Cardiac fibroblast (primary cell): ENCODE measurements at places on chromosomes 3 and 15.
A peak's percentile ranks its signal among the peaks of the same experiment; 100 is the strongest.

- DNase-seq: no peak
These were observed 9.6 kb upstream of the ANP32A start for GRCh38 chr15:68830141-68830785.

- no peak for DNase-seq
These were observed 3.6 kb downstream of the SAMMSON start for GRCh38 chr3:70003119-70003518.

DNA sequence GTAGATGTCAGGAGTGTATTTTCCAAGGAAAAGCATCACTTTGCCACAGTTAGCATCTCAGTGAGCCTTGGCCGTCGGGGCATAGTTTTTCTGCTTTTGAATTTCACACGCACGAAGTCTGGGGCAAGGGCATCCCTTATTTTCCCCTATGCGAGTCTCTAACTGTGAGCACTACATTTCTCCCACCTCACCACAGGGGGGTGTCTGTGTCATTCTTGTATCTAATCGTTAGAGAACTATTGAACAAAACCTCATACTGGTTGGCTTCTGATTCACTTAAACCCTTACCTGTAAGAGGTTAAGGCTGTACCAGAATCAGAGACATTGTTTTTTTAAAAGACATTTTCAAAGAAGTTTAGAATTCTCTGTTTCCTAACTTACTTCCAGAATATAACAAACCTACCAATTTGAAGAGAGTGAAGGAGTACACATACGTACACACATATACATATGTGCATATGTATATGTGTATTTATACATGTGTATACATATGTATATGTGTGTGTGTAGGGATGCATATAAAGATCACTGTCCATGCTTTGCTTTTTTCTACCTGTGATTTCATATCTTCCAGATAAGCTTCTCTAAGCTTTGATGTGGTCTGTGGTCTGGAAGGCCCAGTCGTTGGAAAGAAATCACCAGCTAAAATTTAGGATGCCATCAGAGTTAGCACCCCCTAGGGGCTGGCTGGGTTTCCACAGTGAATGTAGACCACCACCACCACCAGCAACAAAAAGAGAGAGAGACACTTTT, 49.4 kb downstream of the MYZAP start:
- DNase-seq: peak; percentile 46

DNA sequence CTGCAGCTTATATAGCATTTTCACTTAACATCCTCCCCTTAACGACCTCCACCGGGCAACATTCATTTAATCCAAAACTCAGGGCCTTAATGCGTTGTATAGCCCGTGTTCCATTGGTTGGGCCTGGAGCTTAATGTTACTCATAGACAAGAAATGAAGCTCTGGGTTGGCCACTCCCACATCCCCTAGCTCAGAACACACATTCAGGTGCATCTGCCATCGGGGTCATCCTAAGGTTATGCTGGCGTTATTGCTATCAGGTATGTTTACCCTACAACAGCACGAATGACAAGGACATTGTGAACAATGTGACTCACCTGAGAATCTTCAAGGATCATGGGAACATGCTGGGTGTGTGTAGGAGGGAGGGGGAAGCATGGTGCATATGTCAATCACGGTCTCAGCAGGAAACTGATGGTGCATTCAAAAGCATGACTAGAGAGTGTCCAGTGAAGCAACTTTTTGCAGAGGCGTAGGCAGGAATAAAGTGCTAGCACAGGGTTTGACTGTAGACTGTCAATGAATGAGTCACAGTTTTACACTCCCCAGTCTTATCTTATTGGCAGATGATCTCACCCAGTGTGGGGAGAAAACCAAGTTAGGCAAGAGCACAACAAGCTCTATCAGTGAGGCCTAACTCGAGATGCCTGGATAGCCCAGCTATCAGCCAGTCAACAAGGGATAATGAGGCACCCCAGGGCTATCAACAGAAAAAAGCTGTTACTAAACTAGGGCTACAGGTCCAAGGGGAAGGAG, 402.1 kb upstream of the MCTP2 start:
- peak; percentile 57 for DNase-seq

DNA sequence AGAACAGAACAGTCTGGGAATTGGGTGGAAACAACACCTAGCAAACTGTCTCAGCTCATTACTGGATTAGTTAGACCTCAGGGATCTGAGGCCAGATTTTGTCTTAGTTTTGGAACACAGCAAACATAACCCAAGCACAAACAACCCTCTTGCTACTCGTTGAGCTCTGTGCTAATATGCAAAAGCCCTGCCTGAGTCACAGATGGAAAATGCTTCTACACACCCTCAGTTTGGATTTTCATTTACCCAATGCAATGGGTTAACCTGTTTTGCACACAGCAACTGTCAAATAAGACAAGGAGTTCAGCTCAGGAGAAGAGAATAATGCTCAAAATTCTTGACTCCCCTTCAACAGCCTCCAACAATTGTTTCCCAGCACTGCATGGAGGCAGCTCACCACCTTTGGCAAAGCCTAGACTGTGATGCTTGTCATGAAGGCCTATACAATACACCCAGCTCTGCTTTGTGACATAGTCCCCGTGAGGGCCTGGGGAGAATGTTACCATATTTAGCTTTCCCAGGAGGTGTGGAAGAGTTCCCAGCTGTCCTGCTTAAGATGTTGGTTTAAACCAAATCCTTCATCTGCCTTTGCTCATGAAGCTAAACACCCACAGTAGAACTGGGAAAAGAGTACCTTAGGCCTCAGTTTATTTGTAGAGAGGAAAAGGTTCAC, 68.9 kb upstream of the MNS1 start:
- no peak for DNase-seq

DNA sequence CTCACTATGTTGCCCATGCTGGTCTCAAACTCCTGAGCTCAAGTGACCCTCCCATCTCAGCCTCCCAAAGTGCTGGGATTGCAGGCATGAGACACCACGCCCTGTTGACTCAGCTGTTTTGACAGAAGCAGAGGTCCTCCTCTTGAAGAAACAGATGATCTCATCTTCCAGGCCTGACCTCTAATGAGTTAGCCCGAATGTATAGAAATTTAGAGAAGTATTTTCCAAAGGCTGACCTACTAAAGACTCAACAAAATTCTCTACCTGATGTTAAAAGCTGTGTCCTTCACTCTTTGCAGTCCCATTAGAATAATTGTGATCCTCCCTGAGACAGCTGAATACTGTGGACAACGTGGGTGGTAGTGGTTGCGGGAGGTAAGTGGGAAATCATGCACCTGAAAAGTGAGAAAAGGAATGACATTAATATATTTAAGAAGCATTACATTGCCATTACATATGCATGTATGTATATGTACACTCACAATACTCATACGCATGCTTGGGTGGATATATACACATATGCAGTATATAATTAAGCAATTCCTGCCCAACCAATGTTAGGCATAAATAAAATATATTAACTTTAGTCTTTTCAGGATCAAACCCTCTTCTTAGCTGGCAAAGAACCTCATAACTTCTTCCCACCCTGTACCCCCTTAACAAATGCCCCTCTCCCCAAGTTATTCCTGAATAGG, 204.6 kb upstream of the NR2F2 start:
- DNase-seq: peak; percentile 74

DNA sequence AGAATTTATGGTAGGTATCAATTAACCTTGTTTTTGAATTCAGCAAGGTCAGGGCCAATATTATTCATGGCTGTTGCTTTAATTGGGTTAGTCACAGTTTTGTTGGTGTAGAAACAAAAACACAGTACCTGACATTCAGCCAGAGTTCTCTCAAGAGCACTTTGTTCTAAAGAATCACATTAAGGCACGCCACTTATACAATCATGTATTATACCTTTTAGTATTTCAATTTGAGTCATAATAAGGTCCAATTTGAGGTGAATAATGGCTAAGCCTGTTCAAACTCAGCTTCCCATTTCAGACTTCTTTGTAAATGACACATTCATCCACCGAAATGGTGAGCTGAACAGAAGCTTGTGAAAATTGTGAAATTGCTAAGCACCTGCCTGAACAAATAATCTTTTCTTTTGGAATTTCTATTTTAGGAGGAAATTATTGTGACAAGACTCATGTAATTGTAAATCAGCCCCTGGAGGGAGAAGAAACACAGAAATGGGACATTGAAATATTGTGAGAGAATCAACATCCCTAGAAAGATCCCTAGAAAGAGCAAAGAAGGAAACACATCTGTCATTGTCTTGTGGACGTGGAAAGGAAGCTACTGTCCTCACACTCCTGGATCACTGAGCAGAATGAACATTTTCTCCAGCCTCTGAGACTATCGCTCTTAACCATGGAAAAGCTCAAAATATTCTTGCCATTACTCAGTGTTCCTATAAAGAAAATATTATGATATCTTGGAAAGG, 29.3 kb downstream of the RIOX2 start:
- no peak for DNase-seq

DNA sequence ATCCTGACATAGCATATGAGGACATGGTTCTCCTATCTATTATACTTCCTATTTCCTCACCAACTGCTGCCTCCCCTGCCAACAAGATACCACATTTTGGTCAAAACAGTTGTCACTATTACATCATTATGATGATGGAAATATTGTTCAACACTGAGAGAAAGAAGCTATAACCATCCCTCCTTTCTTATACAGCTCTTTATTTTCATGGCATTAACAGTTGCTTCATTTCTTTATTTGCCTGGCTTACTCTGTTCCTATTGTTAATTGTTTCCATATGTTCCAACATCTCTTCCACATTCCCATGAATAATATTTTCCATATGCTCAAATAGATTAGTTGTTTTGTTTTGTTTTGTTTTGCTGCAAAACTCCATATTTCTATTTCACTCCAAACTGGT, 40.8 kb upstream of the FILIP1L start:
- DNase-seq: peak; percentile 24

- peak; percentile 70 for DNase-seq
These were observed 208.4 kb downstream of the TP63 start for GRCh38 chr3:189839576-189839975.

DNA sequence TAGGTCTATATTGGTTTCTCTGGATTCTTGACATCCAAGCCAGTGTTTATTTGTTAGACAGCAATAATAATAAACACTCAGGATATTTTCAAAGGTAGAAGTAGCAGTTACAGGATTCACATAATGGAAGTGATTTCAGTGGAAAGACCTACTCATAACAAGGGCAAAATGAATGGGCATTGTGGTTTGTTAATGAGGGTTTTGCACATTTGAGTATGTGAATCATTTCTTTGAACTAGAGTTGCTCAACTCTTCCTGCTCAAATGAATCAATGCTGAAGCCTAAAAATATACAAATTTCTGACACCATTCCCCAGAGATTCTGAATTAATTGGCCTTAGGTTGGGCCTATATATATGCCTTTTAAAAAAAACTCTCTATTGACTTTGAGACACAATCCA, 4.1 kb upstream of the COL6A5 start:
- no peak for DNase-seq

- peak; percentile 29 for DNase-seq
These were observed 56.1 kb downstream of the CALML4 start for GRCh38 chr15:68149059-68149458.

DNA sequence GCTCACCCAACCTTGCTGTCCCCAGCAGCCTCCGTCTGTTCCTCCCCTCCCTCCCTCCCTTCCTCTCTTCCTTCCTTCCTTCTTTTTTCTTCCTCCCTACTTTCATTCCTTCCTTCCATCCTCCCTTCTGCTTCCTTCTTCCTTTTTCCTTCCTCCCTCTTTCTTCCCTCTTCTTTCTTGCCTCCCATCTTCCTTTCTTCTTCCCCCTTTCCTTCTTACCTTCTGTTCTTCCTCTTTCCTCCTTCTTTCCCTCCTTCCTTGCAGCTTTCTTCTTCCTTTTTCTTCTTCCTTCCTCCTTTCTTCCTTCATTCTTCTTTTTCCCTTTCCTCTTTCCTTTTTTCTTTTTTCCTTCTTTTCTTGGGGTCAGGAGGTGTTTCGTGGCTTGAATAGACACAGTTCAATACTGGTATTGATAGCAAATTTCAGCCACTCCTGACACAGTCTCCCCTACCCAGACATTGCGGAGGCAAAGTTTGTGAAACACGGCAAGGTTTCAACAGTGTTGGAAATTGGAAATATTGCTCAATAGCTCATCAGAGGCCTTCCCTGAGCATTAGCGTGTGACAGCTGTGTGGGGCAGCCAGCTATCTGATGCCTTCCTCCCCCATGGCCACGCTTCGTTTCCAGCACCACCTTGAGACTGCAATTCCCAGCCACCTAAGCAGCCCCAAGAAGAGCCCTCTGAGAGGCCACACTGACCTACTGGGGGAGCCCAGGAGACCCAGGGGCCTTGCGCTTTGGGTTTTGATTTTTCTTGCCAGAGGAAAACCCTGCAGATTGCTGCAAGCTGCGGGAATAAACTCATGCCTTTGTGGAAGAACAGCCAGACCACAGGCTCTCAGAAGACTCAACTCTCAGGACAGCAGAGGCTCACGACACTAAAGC, 82.2 kb downstream of the KLF15 start:
- no peak for DNase-seq

DNA sequence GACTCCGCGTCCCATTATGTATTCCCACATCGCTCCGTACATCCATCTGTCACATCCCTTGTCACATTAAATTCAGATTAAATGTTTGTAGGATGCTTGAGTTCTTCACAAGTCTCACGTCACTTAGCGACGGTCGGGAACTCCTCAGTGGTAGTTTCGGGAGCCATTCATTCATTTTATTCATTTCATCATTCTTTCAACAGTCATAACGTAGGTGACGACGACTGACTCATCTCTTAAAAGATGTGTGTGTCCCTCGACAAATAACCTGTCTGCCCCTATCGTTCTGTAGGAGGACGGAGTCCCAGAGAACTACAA, 272 bp upstream of the SRPRB start:
- DNase-seq: no peak

- peak; percentile 16 for DNase-seq
These were observed 103.1 kb upstream of the PDZRN3 start for GRCh38 chr3:73727854-73728253.

DNA sequence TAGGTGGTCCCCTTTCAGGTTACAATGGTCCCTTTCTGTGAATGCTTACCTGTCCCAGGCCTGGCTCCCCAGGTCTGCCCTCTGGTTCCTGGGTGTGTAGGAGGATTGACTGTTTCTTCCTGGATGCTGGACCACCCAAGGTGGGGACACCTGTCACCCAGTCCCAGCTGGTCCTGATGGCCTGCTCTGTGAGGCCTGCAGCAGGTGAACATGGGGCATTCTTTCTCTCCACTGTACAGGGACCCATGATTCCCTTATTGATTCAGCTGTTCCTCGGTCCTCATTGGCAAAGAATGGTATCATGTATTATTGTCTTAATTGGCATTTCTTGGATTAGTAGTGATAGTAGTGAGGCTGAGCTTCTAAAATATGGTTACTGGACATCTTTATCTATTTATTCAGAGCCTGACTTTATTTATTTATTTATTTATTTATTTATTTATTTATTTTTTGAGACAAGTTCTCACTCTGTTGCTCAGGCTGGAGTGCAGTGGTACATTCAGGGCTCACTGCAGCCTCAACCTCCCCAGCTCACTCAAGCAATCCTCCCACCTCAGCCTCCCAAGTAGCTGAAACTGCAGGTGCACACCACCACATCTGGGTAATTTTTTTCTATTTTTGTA, 8.8 kb upstream of the DNAJA4 start:
- no peak for DNase-seq

- DNase-seq: peak; percentile 21
These were observed 2.0 kb downstream of the XRN1 start for GRCh38 chr3:142445816-142446254.

DNA sequence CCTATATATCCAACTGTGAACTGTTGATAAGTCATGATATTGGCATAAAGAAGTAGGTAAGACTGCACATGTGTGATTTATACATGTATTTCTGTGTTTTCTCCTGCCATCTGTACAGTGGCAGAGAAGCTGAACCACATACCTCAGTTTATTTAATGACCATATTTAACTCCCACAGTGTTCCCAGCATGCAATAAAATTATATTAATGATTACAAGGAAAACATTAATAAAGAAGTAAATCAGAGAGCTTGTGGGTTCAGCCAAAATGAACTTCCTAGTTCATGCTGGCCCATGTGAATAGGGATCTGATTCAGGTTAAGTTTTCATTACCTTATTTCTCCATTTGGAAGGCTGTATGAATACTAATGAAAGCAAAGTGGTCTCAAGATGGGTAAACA, 439.2 kb downstream of the CNTN6 start:
- no peak for DNase-seq
